ENCODE measurements at places on chromosomes 7 and 10. TPM values are rescaled to one million over a fixed set of nuclear protein-coding genes. Genes with fewer than 3 reads are reported as not detected.

Gene TFEC
- under 0.01 TPM for total RNA-seq

Gene SEMA3A
- 138 TPM for total RNA-seq

Gene LIPN
- total RNA-seq: not detected

Gene HSPA12A
- total RNA-seq: 6.0 TPM

Gene NME8
- total RNA-seq: not detected

Gene C10orf105
- not detected for total RNA-seq

Gene SFTPA2
- total RNA-seq: not detected

Gene CPA2
- not detected for total RNA-seq

Gene ERVW-1
- total RNA-seq: not detected

Gene SFTPA1
- not detected for total RNA-seq

Gene CACUL1
- 23.7 TPM for total RNA-seq

Gene TYW1
- 21.3 TPM for total RNA-seq

Gene SMO
- total RNA-seq: 8.0 TPM

Gene GRID2IP
- total RNA-seq: not detected

Gene RTKN2
- 1.9 TPM for total RNA-seq

Measured in tracheal epithelial cell (primary cell).